ENCODE measurements at places on chromosomes 7 and 10.

DNA sequence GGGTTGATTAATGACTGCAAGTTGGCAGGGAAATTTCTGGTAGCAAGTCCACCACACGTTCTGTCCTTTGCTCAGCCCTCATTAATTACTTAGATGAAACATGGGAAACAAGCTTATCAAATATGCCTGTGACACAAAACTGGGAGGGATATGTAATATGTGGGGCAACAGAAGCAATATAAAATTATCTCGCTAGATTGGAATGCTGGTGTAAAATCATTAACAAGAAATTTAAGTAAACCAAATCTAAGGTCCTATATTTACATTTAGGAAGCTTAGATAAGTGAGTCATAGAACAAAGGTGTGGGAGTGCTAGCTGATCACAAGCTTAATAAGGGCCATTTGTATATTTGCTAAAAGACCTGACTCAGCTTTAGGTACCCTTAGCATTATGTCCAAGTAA, 23.5 kb downstream of the TRPV5 start:
- no peak for DNase-seq

- DNase-seq, result no peak
Observed at GRCh38 chr7:105304040-105304895, 84.5 kb downstream of the SRPK2 start.

GRCh38 chr7:70694971-70695794, 436.8 kb upstream of the GALNT17 start:
- DNase-seq, result peak; percentile 50

- no peak for DNase-seq
Observed at GRCh38 chr10:18204039-18204835, 64.0 kb downstream of the CACNB2 start.

GRCh38 chr10:30821994-30822692, 192.6 kb upstream of the LYZL2 start:
- DNase-seq, result no peak

DNA sequence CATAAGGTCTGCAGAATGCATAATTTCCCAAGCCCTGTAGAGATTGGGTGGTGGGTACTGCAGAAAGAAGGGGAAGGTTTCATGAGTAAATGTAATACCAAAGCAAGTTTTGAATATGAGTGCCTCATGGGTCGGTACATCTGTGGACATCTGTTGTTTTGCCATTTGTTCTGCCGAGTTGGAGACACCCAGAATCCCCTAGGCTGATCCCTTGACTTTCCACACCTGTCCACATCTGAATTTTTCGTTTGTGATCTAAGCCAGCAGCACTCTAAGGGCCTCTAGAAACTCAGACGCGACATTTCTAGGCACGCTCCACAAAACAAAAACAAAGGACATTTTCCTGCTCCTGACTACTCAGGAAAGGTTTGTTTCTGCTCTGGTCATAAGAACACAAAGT, 11.7 kb upstream of the SLF2 start:
- DNase-seq, result no peak

DNA sequence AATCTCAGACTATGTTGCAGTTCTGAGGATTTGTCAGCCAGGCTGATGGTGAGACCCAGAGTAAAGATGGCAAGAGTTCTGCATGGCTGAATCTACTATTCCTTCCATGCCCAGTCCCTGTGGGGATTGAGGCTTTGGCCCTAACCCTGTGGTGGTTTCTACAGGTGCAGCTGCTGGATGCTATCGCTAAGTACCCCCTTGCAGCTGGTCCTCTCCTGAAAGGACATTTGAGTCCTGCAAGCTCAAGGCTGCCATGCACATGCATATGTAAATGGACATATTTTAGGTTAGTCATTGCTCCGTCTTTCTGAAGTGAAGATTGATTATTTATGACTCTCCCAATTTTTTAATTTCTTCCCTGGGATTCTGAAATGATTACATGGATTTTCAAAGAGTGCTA, 1122.2 kb upstream of the CELF2 start:
- DNase-seq, result no peak

DNA sequence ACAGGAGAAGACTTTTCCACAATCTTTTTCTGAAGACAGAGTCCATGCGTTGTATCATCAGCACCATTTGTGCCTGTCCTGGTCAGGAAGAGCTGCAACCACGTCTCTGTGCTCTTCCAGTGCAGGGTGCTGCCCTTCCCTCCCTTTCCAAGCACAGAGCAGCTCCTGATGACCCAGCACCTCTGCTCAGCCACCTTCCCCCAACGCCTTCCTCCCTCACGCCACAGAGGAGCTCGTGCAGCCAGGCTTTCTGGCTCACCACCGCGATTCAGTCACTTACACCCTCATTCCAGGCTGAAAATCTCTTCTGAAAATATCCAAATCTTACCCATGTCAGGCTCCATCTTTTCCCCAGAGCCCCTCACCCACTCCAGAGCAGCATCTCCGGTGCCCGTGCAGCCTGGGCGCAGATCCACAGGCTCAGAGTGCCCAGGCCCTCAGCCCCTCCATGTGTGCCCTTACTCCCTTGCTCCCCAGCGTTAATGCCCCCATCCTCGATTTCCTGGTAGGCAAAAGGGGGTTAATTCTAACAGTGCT, 181.5 kb downstream of the DIP2C start:
- DNase-seq, result no peak

- no peak for DNase-seq
Observed at GRCh38 chr7:21867816-21868575, 77.7 kb downstream of the CDCA7L start.

DNA sequence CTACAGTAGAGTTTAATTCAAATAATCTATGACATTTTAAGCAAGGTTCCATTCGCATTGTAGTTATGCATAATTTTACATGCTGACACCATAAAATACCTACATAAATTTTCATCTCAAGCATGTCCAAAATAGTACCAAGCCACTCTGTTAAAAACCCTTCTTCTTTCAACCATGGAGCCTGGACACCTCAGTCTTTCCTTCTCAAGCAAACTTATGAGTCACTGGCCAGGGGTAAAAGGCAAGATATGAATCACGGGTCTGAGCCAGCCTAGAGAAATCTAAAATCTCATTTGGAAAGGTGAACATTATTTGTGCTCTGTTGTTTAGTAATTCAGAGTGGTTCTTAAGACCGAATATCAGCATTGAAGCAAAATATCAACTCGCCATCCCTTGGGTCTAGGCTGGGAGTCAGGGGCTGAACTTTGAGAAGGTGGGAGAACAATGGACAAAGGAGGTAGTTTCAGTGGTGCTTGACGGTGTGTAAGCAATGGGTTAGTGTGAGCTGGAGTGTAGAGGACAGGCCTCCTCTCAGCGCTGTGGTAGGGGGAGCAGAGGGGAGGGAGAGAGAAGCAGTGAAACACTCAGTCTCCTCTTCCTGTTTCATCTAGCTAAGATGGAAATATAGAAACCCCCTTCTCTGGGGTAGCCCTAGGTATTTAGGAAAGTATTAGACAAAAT, 19.1 kb upstream of the GPAM start:
- DNase-seq, result no peak

DNA sequence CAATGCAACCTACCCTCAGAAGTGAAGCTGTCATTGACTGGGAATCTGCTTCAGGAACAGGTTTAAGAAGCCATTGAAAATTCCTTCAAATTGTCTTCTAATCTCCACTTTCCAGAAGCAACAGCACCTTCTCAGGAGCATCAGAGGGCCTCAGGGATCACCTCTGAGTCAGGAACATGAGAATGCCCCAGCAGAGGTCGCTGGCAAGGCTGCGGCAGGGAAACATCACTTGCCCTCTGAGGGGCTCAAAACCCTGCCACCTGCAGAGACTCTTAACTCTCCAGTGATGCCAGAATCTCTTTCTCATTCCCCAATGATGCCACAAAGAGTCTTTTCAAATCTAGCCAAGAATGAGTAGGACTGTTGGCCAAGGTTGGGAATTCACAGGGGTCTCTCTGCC, 5.9 kb upstream of the MAPK8 start:
- DNase-seq, result no peak

- peak; percentile 74 for DNase-seq
Observed at GRCh38 chr7:32891043-32891799, at the start of gene KBTBD2. KBTBD2 (minus strand) TSS chr7:32891760; CDS start chr7:32879604, 12,156 bp downstream.

DNA sequence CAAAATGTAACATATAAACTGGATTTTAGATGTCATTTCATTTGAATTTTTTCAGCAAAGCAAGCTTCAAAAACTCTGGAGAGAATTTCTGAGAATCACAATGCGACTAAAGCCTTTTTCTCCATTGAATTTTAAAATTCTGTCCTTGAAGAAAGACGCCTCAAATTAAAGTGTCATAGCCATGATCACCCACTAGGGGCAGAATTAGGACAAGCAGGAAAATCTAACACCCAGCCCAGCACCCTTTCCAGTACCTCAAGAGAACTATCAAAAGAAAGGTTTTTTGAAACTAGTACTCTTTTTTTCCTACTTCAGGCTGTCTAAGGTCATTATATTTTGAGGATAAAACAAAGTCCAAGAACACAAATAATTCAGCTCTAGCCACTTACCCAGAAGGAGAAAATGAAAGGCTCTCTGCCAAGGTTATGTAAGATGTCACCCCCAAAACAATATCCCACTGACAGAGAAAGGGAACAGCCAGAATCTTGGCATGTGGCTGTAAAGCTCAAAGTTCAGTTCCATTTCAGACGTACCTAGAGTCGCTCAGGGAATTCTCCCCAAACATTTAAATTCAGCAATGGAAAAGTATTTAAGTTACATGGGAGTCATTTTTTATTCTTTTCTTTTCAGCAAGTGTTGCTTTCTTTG, 299.4 kb downstream of the SNX13 start:
- peak; percentile 33 for DNase-seq

DNA sequence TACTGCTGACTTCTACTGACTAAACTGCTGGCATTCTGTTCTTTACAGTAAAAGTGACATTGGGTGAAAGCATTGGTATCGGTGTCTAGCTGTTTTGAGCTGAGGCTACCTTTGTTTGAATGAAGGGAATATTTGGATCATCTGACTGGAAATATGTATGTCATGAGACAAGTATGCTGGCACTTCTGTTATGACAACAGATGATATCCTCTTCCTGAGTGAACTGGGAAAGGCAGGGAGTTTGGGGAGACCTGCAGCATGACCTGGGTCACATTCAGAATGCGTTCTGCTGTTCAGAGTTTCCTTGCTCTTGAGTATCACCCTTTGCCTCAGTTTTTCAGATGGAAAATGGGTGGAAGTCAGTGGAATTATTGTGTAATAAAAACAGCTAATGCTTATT, 81.8 kb downstream of the PLCE1 start:
- DNase-seq, result no peak

GRCh38 chr10:131640045-131640644, 260.7 kb upstream of the PPP2R2D start:
- DNase-seq, result no peak

- no peak for DNase-seq
Observed at GRCh38 chr10:104350127-104350635, 3.5 kb upstream of the CFAP58 start.

GRCh38 chr7:118861581-118861980, 637.1 kb downstream of the ANKRD7 start:
- DNase-seq, result no peak

DNA sequence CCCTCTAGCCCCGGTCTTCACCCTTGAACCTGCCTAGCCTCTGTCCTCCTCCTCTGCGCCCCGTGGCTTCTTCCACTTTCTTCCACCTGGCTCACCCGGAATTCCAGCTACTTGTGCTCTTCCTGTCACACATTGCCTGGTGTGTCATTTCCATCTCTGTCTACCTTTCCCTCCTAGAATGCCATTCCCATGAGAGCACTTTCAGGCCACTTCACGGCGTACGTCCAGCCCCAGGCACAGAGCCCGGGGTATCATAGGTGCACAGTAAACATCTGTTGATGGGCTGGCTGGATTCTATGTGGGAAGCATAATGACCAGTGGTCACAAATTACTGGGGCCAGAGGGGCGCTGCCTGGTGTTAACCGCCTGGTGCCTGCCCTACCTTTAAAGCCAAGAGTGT, 161.3 kb downstream of the CUX1 start:
- DNase-seq, result no peak

GRCh38 chr10:131732631-131733127, 168.1 kb upstream of the PPP2R2D start:
- no peak for DNase-seq

DNA sequence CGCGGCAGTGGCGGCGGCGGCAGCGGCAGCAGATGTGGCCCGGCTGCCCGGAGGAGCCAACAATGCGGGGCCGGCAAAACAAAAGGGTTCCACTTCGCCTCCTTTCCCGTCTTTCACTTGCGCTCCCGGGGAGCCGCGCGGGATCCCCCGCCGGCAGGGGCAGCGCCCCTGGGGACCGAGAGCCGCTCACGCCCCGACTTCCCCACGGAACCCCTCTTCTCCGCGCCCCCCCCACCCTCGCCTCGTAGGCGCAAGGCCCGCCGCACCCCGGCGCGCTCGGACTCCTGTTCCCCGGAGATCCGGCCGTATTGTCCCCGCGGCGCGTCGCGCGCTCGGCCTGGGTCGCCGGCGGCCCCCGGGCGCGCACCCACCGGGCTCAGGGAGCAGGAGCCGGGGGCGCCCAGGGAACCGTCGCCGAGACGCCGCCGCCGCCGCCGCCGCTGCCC, 854 bp downstream of the CTBP2 start:
- DNase-seq, result no peak

DNA sequence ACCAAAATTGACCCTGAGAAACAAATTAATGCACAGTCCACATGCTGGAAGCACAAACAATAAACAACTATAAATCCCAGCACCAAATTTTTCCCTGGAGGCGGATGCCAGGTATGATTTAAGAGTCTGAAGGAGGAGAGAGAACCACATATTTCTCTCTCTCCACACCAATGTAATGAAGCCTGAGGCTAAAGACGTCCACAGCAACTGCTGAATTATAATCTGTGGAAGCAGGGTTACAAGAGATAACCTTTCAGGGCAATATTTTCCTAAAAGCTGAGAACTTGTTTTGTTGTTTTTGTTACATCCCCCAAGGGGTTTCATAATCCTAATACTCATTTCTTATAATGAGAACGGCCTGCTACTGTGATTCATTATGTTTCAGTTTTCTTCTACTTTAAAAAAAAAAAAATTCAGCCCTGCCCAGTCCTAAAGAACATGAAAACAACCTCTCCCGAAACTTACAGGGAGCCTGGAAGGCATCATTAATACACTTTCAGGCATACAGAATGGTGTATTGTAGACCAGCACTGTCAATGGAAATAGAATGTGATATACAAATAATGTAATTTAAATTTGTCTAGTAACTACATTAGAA, 48.5 kb upstream of the ABLIM1 start:
- DNase-seq, result no peak

DNA sequence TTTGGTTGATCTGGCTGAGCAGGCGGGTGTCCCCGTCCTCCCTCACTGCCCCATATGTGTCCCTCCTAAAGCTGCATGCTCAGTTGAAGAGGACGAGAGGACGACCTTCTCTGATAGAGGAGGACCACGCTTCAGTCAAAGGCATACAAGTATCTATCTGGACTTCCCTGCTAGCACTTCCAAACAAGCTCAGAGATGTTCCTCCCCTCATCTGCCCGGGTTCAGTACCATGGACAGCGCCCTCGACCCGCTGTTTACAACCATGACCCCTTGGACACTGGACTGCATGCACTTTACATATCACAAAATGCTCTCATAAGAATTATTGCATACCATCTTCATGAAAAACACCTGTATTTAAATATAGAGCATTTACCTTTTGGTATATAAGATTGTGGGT, 26.9 kb upstream of the TRIM56 start:
- peak; percentile 81 for DNase-seq

- DNase-seq, result no peak
Observed at GRCh38 chr7:91089382-91089963, 174.8 kb upstream of the FZD1 start.

All from WTC11 (cell line).